Cortex of kidney (tissue), 1 donor: ENCODE measurements at places on chromosomes 5 and 9.

GRCh38 chr5:159030357-159030756 lies 69.4 kb downstream of the EBF1 start:
- no peak for DNase-seq

DNA sequence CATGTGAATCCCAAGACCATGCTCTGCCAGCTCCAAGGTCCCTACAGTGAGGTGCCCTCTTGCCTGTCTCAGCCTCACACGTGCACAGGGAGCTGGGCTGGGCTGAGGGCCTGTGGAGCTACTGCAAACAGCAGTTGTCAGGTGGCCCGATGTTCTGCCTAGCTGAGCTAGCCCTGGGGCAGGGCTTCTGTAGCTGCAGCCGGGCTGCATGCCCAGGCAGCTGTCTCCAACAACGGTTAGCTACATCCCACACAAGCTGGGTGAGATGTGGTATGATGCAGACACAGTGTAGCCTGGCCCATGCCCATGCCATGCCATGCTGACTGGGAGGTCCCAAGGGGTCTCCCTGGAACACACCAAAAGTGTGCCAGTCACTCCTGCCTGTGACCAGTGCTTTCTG lies 62.0 kb downstream of the MACROH2A1 start:
- no peak for DNase-seq

- no peak for DNase-seq
These were observed 82.4 kb upstream of the SELENOP start for GRCh38 chr5:42894057-42894456.

DNA sequence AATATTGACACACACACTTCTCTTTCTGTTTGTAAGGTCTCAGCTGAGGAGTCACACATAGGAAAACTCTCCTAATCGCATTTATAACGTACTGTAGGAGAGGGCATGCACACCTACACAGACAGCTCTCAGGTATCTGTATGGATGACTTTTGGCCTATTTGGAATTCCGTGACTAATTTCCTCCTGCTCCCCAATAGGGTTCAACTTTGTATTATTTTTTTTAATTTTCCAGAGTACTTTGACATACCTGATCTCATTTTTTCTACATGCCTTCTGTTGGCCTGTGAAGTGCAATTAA lies 195.9 kb downstream of the ARHGAP26 start:
- DNase-seq: no peak

DNA sequence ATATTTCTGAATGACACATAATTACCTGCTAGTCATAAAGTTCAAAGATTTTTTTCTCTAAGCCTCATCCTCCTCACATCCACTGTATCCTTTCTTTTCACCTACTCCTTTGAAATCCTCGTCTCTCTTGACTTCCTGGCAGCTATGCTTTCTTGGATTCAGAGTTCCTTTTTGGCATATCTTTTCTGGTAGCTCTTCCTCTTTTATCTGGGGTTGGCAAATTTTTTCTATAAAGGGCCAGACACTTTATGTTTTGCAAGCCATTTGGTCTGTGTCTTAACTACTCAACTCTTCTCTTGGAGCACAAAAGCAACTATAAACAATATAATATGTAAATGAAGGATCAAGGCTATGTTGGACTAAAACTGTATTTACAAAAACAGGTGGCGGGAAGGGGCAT lies 197.5 kb downstream of the KIAA0825 start:
- no peak for DNase-seq

DNA sequence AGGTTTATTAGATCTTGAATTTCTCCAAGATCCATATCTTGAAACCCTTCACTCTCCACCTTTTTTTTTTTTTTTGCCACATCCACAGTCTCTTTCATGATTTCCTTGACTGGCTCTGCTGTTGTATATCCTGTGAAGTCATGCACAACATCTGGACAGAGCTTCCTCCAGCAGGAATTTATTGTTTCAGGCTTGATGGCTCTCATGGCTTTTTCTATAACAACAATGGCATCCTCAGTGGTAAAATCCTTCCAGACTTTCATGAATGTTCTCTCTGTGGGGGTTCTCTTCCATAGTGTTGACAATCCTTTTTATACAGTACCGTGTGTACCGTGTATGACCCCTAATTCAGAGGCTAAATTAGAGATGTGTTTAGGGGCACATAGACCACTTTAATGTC lies 24.0 kb downstream of the RANBP17 start:
- no peak for DNase-seq

GRCh38 chr9:130124085-130124860 lies 47.9 kb upstream of the NCS1 start:
- DNase-seq: no peak

GRCh38 chr5:119021149-119021732 lies 32.9 kb upstream of the DTWD2 start:
- DNase-seq: no peak
